Ovary (tissue), 10 donors: ENCODE measurements at places on chromosomes 1 and 21. TPM values are rescaled to one million over a fixed set of nuclear protein-coding genes. Genes with fewer than 3 reads are reported as not detected.
A peak's percentile ranks its signal among the peaks of the same experiment; 100 is the strongest.

TNNT2 gene
- total RNA-seq, result 0.36 TPM

CCSAP gene
- 6.8 TPM for total RNA-seq

RBP7 gene
- 15.7 TPM for total RNA-seq

OR10J1 gene
- not detected for total RNA-seq

C4BPA gene
- total RNA-seq, result 0.23 TPM

C1orf226 gene
- total RNA-seq, result 1.2 TPM

GRCh38 chr1:161307230-161307768 is 2.5 kb downstream of the MPZ start:
- peaks cover 8% of the 10 kb centered on the region for H3K4me1 ChIP-seq
- no peak for DNase-seq
- H3K27me3 ChIP-seq, result no peaks in the 10 kb centered on the region

GRCh38 chr1:246318622-246319021 is 188.5 kb downstream of the SMYD3 start:
- no peaks in the 10 kb centered on the region for H3K27me3 ChIP-seq
- H3K4me1 ChIP-seq, result peaks cover 2% of the 10 kb centered on the region
- DNase-seq, result no peak
- no peak overlapping the region for H3K27ac ChIP-seq

- no peaks in the 10 kb centered on the region for H3K27me3 ChIP-seq
- H3K4me1 ChIP-seq, result no peaks in the 10 kb centered on the region
- no peaks in the 10 kb centered on the region for H3K36me3 ChIP-seq
- H3K4me3 ChIP-seq, result no peak overlapping the region
Measured at GRCh38 chr1:191368891-191369654, 789.2 kb upstream of the RGS18 start.

DNA sequence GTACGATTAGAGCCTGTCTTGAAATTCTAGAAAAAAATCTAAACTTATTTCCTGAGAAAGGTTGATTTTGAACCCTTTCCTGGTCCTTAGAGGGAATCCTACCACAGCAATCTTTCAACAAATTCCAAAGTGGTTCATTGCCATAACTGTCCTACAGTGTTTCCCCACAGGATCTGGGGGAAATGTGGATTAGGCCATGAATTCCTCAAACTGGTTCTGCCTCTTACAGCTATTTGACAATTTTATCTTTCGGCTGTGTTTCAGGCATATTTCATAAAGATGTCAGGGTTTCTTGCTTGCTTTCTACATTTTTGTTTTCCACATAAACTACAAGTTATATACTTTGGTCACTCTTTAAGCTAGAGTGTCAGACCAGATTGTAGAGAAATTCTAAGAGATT is 544 bp upstream of the ZP4 start:
- no peak for DNase-seq
- no peaks in the 10 kb centered on the region for H3K36me3 ChIP-seq
- H3K27me3 ChIP-seq, result no peaks in the 10 kb centered on the region
- H3K4me3 ChIP-seq, result no peak overlapping the region
- H3K4me1 ChIP-seq, result no peaks in the 10 kb centered on the region
- no peak overlapping the region for H3K27ac ChIP-seq

DNA sequence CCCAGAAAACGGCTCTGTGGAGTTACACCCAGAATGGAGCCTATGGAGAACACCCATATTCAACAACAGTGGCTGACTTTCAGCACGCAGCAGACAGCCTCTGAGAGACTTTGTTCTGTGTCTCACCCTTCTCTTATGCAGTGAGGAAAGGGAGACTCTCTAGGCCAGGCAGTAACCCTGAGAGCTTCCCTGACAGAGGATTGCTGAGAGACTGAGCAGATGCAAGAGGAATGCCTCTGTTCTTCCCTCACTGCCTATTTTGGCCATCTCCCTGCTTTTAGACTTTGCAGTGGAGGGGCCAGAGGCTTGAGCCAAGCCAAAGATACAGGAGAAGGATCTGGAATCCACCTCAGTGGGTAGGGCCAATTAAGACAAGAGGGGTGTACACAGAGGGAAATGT is 41.8 kb upstream of the SLC16A1 start:
- no peak for DNase-seq
- no peaks in the 10 kb centered on the region for H3K36me3 ChIP-seq
- no peak overlapping the region for H3K27ac ChIP-seq
- peaks cover 1% of the 10 kb centered on the region for H3K4me1 ChIP-seq
- no peak overlapping the region for H3K4me3 ChIP-seq

- no peaks in the 10 kb centered on the region for H3K36me3 ChIP-seq
- no peak for DNase-seq
- H3K4me1 ChIP-seq, result peaks cover 7% of the 10 kb centered on the region
- no peaks in the 10 kb centered on the region for H3K27me3 ChIP-seq
- no peak overlapping the region for H3K4me3 ChIP-seq
- H3K27ac ChIP-seq, result peak overlapping the region; percentile 13
Measured at GRCh38 chr1:203342192-203342940, 8.6 kb downstream of the FMOD start.

DNA sequence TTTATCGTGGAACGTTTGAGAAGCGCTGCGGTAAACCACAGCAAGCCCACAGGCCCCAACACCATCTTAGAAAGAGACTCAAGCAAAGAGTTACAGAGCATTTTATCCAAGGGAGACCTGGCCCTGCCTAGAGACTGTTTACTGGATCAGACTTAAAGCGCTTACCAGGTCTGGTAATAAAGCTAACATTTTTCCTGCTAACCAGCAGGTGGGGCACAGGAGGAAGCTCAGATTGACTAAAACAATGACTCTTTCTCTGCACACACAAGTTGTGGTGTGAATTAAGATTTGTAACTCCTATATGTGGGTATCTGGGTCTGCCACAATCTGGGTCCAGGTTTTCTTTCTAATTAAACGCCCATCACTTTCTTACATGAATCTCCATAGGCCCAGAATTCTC is 136.5 kb upstream of the ETS2 start:
- H3K27ac ChIP-seq, result no peak overlapping the region
- no peaks in the 10 kb centered on the region for H3K36me3 ChIP-seq
- peaks cover 3% of the 10 kb centered on the region for H3K4me1 ChIP-seq
- H3K27me3 ChIP-seq, result no peaks in the 10 kb centered on the region
- no peak for DNase-seq
- H3K4me3 ChIP-seq, result no peak overlapping the region

GRCh38 chr1:160083968-160084770 is 2.8 kb downstream of the KCNJ9 start:
- peaks cover 4% of the 10 kb centered on the region for H3K4me1 ChIP-seq
- peak; percentile 59 for DNase-seq
- peak overlapping the region; percentile 21 for H3K4me3 ChIP-seq
- H3K36me3 ChIP-seq, result no peaks in the 10 kb centered on the region
- no peaks in the 10 kb centered on the region for H3K27me3 ChIP-seq

GRCh38 chr21:29181799-29182470 is 51.5 kb downstream of the MAP3K7CL start:
- no peak for DNase-seq
- H3K36me3 ChIP-seq, result no peaks in the 10 kb centered on the region
- peak overlapping the region; percentile 66 for H3K27ac ChIP-seq
- H3K27me3 ChIP-seq, result no peaks in the 10 kb centered on the region
- H3K4me1 ChIP-seq, result peaks cover 6% of the 10 kb centered on the region

DNA sequence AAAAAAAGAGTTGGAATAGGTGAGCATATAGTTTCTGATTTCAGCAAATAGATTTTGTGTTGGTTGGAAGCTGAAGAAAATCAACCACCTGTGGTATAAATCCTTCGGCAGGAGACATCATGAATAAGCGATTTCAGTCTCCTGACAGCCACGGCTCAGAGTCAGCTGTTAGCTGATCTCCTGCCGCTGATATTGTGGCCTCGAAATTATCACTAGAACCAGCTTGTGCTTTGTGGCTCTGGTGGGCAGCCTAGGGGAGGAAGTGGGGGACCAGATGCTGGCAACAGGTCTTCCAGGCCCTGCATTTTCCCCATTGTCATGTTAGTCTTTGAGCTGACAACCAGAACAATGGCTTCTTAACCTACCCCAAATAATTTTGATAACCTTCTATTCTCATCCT is 842 bp upstream of the GCSAML start:
- no peaks in the 10 kb centered on the region for H3K27me3 ChIP-seq
- H3K36me3 ChIP-seq, result no peaks in the 10 kb centered on the region
- no peaks in the 10 kb centered on the region for H3K4me1 ChIP-seq
- H3K27ac ChIP-seq, result no peak overlapping the region
- no peak for DNase-seq

DNA sequence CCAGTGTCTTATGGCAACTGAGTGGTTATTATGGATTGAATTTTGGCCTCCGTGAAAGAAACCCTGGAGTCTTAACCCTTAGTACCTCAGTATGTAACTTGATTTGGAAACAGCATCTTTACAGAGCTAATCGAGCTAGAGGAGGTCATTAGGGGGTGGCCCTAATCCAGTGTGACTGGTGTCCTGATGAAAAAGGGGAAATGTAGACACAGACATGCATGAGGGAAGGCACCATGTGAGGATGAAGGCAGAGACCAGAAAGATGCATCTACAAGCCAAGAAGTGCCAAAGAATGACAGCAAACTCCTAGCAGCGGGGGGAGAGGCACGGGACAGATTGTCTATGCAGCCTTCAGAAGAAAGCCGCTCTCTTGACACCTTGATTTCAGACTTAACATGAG is 14.7 kb downstream of the DOP1B start:
- no peaks in the 10 kb centered on the region for H3K27me3 ChIP-seq
- H3K27ac ChIP-seq, result no peak overlapping the region
- no peaks in the 10 kb centered on the region for H3K4me1 ChIP-seq
- H3K4me3 ChIP-seq, result no peak overlapping the region
- no peaks in the 10 kb centered on the region for H3K36me3 ChIP-seq
- no peak for DNase-seq

DNA sequence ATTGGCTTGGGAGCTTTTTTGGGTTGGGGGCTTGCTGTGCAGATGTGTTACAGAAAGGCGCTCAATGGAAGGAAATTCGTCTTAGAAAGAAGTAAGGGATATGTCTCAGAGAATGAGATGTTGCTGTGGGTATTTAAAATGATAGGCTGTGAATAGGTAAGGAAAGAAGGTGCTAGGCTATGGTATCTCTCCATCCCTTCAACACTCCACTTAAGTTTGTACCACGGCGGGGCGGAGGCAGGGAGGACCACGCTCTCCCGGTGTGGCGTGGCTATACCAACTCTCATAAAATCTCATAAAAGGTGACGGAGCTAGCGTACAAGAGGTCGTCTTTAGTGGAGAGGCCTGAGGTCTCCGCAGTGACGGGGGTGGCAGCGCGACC is 305 bp upstream of the RPS6KC1 start:
- peak overlapping the region; percentile 88 for H3K4me3 ChIP-seq
- H3K4me1 ChIP-seq, result peaks cover 2% of the 10 kb centered on the region
- no peaks in the 10 kb centered on the region for H3K27me3 ChIP-seq

GRCh38 chr1:34060187-34060730 is 104.8 kb downstream of the CSMD2 start:
- no peaks in the 10 kb centered on the region for H3K27me3 ChIP-seq
- no peaks in the 10 kb centered on the region for H3K36me3 ChIP-seq
- H3K4me3 ChIP-seq, result no peak overlapping the region
- no peak overlapping the region for H3K27ac ChIP-seq
- no peaks in the 10 kb centered on the region for H3K4me1 ChIP-seq

GRCh38 chr1:91669584-91670350 is 169.1 kb downstream of the CDC7 start:
- H3K36me3 ChIP-seq, result no peaks in the 10 kb centered on the region
- H3K4me3 ChIP-seq, result no peak overlapping the region
- no peak overlapping the region for H3K27ac ChIP-seq
- H3K4me1 ChIP-seq, result no peaks in the 10 kb centered on the region

GRCh38 chr1:101587741-101588140 is 350.9 kb downstream of the S1PR1 start:
- H3K27ac ChIP-seq, result no peak overlapping the region
- peak; percentile 43 for DNase-seq
- H3K4me1 ChIP-seq, result peaks cover 2% of the 10 kb centered on the region
- H3K27me3 ChIP-seq, result no peaks in the 10 kb centered on the region
- no peaks in the 10 kb centered on the region for H3K36me3 ChIP-seq

DNA sequence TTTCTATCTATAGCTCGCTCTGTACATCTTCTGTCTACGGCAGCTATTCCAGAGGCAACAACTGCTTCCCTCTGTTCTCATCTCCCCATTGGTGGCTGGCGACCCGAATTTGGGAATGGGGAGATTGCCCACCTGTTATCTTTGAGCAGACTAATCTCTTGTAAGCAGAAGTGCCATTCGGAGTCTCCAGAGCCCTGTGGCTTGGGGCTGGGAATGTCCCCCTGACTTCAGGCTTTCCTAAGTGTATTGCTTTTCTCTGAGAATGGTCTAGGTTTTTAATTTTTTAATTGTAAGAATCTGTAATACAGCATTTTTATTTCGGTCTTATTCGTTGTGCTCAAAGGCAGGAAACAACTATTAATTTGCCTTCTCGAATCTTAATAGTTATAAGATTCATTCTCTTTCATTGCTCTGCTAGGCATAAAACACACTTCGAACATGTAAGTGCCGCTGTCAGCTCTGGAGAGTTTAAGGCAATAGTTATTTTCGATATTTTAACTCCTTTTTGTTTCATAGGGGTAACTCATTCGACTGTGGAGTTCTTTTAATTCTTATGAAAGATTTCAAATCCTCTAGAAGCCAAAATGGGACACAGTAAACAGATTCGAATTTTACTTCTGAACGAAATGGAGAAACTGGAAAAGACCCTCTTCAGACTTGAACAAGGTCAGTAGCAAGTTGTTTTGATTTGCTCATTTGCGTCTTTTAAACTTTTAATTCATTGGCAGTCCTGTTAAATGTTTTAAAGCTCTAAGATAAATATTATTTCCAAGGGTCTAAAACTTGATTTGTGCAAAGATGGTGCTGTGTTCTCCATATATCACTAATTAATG is 514 bp downstream of the AGL start:
- no peak for DNase-seq
- H3K4me3 ChIP-seq, result peak overlapping the region; percentile 97
- no peaks in the 10 kb centered on the region for H3K27me3 ChIP-seq
- no peaks in the 10 kb centered on the region for H3K36me3 ChIP-seq
- H3K27ac ChIP-seq, result peak overlapping the region; percentile 64
- H3K4me1 ChIP-seq, result peaks cover 2% of the 10 kb centered on the region

DNA sequence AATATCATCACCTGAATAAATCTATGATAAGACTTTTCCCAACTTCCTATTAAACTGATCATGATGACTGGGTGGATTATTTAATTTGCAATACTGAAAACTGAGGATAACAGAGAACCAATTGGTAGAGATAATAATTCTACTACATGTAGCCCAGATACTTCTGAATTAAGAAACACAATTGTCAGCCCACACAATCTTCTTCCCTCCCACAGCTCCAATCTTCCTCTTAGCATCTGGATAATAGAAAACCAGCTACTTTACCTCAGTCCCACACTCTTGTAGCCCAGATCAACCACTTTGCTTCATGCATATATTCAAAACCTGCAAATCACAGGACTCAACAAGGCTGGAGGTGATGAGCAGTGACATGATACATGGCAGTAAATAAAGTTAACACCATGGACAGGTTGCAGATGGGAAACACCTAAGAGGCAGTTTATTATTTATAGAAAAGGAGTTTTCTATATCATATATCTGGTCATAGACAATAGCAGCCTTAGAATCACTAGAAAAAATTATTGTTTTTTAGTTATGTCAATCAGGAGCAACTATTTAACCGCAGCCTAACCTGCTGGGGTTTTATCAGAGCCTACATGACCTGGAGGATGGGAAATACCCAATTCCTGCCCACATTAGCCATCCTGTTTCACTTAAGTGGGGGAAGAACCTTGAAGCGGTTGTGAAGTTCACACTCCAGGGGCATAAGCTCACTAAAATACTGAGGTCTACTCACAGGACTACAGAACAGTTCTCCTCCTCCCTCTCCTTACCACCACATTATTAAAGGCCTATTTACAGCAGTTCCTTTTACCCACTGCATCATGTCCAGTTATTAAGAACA is 16.7 kb downstream of the FRRS1 start:
- no peaks in the 10 kb centered on the region for H3K4me1 ChIP-seq
- no peaks in the 10 kb centered on the region for H3K27me3 ChIP-seq
- no peak overlapping the region for H3K4me3 ChIP-seq
- no peaks in the 10 kb centered on the region for H3K36me3 ChIP-seq

- H3K27me3 ChIP-seq, result no peaks in the 10 kb centered on the region
- no peaks in the 10 kb centered on the region for H3K36me3 ChIP-seq
- H3K4me3 ChIP-seq, result no peak overlapping the region
- no peak overlapping the region for H3K27ac ChIP-seq
- no peaks in the 10 kb centered on the region for H3K4me1 ChIP-seq
Measured at GRCh38 chr21:38359835-38360234, 103.0 kb downstream of the KCNJ15 start.
